Heart left ventricle (tissue), 16 donors: ENCODE measurements at places on chromosomes 3 and 15. TPM values are rescaled to one million over a fixed set of nuclear protein-coding genes. Genes with fewer than 3 reads are reported as not detected.

GRCh38 chr15:40873694-40874561, at the start of gene RHOV:
Gene RHOV, minus strand, starts transcription at chr15:40874234. Its CDS starts 95 bp downstream, at chr15:40874139.
- no peaks in the 10 kb centered on the region for H3K4me1 ChIP-seq
- H3K27me3 ChIP-seq: peaks cover 4% of the 10 kb centered on the region
- H3K36me3 ChIP-seq: no peaks in the 10 kb centered on the region
- peak; percentile 48 for DNase-seq
- no peak within 1 kb of the TSS for H3K27ac ChIP-seq

GRCh38 chr3:119608405-119609000, 10.8 kb downstream of the PLA1A start:
- no peaks in the 10 kb centered on the region for H3K4me1 ChIP-seq
- no peak for DNase-seq
- H3K27ac ChIP-seq: no peak overlapping the region
- H3K36me3 ChIP-seq: no peaks in the 10 kb centered on the region

WDR82 gene
- total RNA-seq: 62.1 TPM

DNA sequence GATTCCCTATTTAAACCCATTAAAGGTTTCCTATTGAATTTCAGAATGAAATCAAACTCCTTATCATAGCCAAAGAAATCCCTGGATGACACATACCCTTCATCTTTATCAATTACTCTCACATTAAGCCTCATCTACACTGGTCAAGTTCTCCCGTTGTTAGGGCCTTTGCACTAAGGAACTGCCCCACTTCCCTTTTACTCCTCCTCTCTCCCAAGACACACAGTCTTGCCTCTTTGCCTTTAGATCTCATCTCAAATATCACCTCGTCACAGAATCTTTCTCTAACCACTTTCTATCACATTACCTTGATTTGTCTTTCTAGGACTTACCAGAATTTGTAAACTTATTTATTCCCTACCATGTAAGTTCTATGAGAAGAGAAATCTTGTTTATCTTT, 117.6 kb downstream of the TMCC1 start:
- no peaks in the 10 kb centered on the region for H3K27me3 ChIP-seq
- no peak overlapping the region for H3K4me3 ChIP-seq
- no peak for DNase-seq
- no peaks in the 10 kb centered on the region for H3K4me1 ChIP-seq

SKOR1 gene
- total RNA-seq: 0.25 TPM

DNA sequence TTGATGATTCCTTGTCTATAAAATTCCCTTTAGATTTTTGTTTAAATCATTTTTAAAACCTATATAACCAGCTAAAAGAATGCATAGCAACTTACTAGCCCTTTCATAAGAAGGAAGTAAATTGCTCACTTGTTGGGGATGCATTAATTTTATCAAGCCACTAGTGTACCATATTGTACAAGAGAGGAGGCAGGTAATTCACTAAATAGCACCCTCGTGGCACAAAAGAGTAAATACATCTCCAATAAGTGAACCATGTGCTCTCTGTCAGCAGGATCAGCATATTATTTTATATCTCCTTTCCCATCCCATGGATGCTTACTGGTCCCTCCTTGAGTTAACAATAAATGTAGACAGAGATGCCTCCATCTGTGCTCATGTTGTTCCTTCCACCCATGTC, 34.3 kb downstream of the FRMD5 start:
- no peak overlapping the region for H3K4me3 ChIP-seq
- H3K27me3 ChIP-seq: peaks cover 4% of the 10 kb centered on the region
- no peaks in the 10 kb centered on the region for H3K36me3 ChIP-seq
- H3K27ac ChIP-seq: no peak overlapping the region
- no peaks in the 10 kb centered on the region for H3K4me1 ChIP-seq

SLC22A13 gene
- 0.09 TPM for total RNA-seq

NR2E3 gene
- not detected for total RNA-seq

GRCh38 chr3:124935794-124936542, 1.4 kb upstream of the MUC13 start:
- H3K27me3 ChIP-seq: no peaks in the 10 kb centered on the region
- no peak overlapping the region for H3K27ac ChIP-seq
- no peaks in the 10 kb centered on the region for H3K36me3 ChIP-seq
- H3K4me1 ChIP-seq: no peaks in the 10 kb centered on the region

CISH gene
- 26.3 TPM for total RNA-seq

GRCh38 chr3:188229177-188229576, 75.2 kb downstream of the LPP start:
- H3K27ac ChIP-seq: peak overlapping the region; percentile 77
- no peaks in the 10 kb centered on the region for H3K36me3 ChIP-seq
- H3K27me3 ChIP-seq: no peaks in the 10 kb centered on the region
- H3K4me3 ChIP-seq: no peak overlapping the region
- no peak for DNase-seq

DNA sequence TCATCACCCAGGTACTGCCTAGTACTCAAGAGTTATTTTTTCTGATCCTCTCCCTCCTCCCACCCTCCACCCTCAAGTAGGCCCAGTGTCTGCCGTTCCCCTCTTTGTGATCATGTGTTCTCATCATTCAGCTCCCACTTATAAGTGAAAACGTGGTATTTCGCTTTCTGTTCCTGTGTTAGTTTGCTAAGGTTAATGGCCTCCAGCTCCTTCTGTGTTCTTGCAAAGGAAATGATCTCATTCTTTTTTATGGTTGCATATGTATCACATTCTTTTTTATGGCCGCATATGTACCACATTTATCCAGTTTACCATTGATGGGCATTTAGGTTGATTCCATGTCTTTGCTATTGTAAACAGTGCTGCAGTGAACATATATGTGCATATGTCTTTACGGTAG, 8.2 kb upstream of the GANC start:
- H3K4me1 ChIP-seq: peaks cover 6% of the 10 kb centered on the region
- H3K27ac ChIP-seq: no peak overlapping the region
- no peak for DNase-seq
- H3K4me3 ChIP-seq: no peak overlapping the region
- peaks cover 90% of the 10 kb centered on the region for H3K36me3 ChIP-seq
